ENCODE measurements at places on chromosomes 13 and 19.

DNA sequence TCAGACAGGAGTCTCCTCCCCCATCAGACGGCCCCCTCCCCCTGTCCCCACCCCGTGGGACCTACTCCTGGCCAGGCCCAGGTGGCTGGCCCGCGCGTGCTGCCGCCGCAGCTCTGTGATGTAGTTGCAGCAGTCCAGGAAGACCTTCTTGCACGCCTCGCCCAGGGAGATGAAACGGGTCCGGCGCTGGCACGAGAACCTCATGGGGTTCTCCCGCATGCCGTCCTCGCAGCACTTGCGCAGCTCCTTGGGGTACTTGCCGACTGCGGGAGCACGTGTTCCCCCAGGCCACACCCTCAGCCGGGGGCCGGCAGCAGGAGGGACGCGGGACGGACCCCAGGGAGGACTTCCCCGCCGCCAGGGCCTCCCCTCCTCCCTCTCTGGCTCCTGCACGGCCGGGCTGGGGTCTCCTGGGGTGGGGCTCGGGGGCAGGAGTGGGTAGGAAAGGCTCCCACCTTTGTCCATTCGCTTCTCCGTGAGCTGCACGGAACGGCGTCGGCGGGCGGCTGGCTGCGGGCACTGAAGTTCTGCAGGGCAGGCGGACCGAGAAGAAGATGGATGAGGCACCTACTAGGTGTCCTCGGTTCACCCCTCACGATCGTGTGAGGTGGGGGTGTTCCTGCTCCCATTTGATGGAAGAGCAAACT is 13.3 kb downstream of the C3 start:
- DNase-seq, result no peak

GRCh38 chr19:46717034-46717715 is at the start of gene PRKD2:
TSS of gene PRKD2 (minus strand) at chr19:46717114. CDS start at chr19:46716370, 744 bp downstream.
- DNase-seq, result no peak

DNA sequence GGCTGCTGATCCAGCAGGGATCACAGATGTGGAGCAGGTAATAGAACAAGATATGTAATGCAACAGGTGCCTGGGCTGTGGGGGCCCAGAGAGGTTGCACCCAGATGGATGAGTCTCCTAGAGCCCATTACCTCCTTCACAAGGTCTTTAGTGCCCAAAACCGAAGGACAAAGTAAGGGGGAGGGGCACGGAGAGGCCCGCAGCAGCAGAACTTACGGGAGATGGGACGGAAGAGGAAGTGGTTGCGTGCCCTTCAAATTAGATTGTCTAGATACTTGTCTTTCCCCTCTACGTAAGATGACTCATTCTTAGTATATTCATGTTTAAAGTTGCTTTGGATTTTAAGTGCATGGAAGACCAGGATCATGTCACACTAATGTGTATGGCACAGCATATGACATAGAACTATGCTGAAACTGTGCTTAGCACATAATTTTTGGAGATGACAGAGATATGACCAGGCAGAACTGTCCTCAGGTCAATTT is 5.7 kb upstream of the MRPS31 start:
- DNase-seq, result no peak

DNA sequence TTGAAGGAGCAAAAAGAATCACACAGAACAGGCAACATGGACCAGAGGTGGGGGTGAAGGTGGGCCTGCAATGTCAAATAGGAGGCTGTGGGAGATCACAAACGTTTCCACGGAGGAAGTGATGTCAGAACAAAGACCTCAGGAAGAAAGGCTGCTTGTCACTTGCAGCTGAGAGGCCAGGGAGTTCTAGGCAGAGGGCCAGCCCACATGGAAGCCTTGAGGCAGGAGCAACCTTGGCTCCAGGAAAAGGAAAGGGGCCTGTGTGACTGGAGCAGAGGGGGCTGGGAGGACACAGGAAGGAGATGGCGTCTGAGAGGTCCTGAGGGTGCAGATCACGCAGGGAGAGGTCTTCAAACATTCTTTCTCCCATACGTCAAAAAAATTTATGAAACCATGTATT is 16.3 kb downstream of the ZNF160 start:
- DNase-seq, result no peak

- no peak for DNase-seq
Measured at GRCh38 chr19:38836983-38837626, 5.5 kb upstream of the ECH1 start.

DNA sequence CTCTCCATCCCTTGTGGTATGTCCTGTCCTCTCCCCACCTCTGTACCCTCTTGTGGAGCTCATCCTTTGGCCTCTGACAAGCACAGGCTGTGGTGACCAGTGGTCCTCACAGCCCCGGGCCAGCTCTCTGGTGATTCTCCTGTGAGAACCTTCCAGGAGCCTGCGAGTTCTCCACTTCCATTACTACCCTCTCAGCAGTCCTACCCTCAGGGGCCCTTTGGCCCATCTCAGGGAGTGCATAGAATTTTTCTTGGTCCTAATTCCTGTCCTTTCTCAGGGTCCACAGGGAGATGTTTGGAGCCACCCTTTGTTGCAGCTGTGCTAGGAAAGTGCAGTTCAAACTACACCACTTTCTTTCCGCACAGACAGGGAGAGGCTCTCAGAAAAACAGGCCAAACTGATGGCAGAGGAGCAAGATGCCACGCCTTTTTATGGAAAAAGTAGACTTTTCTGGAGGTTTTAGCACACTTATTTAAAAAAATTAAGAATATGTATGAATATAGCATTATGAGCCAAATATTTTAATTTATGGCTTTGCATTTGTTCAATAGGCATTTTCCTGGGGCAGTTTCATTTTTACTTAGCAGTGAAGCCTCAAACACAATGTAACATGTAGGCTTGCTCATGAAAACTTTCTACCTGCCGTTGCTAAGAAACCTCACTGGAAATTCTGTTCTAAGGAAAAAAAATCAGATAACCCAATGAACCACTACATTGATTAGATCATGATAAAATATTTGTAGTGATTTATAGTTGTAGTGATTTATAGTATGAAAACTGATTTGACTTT is 92.0 kb downstream of the GPR12 start:
- no peak for DNase-seq

DNA sequence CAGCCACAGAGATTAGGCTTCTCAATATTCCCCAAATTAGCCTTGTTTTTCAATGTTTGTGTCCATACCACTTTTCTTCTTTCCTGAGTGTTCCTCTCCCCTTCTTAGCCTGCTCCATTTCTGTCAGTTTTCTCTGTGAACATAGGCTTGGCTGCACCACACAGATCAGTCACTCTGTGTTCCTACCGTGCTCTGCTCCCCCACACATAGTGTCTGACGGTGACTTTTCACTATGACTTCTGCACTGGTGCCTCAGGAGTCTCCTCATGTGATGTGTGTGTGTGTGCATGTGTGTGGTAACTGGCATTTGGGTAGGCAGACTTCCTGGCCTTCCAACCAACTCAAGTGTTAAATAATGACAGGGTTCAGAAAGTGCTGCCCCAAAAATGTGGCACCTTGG is 47.9 kb upstream of the MYCBP2 start:
- DNase-seq, result no peak

DNA sequence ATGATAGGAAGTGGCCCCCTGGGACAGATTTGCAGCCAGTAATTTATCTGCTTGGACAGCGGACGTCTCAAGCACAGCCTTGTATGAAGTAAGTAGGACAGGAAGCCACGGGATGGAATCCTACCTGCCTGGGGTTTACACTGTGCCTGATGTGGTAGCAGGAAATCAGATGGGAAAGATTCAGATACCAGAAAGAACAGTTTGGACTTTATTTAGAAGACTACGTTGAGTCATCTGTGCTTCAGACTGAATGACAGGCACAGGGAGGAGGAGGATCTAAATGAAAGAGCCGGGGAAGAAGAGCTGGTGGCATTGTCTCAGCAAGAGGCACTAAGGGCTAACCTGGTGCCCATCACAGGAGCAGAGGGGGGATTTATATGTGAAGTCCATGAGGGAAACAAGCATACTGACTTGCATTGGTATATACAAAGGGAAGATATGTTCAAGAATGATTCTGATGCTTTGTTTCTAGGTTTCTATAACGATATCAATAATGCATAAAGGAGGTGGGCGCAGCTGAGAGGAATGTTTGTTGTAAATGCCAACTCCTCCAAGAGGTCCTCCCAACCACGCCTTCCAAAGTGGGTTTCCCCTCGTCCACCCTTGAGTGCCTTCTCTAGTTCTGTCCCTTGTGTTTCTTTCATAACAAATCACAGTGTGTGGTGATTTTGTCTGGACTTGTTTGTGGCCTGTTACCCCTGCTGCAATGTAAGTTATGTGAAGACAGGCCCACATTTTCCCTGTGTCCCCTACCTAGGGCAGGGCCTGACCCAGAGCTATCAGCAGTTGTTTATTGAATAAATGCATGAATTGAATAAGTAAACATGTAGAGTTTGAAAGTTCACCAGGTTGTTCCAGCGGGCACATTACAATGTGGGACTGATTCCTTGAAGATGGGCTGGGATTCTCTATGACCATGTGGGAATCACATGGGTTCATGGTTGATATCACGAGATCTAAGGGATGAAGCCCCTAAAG is 328.4 kb downstream of the SLC7A1 start:
- DNase-seq, result no peak

GRCh38 chr13:34591900-34592529 is 350.1 kb upstream of the NBEA start:
- DNase-seq, result no peak

DNA sequence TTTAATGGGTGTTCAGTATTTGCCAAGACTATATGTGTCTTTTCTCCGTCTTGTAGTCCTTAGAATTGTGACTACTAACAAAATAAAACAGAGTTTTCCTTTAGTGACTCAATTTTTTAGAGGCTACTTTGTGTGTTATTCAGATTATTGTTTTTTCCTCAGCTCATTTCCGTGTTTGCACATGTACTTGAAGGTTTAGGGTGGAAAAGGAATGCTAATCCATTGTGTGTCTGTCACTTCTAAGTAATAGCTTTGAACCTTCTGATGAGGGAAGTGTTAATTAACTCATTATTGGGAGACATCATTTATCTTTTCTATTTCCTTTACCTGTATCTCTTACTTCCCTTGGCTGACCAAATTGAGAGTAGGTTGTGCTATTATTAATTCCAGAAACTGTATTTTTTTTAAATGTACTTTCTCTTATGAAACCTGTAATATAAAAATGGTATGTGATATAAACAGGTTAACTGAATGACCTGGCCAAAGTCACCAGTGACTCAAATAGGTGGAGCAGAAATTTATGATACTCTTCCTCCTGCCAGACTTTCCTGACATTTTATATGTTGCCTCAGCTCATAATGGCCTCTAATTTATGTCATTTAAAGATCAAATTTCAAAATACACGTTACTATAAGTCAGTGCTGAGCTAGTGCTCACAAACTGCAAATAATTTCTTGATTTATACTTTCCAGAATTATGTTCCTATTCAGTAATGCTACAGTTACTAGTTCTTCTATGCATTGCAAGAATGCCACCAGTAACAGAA is 88.8 kb downstream of the LMO7 start:
- no peak for DNase-seq

- DNase-seq, result no peak
Measured at GRCh38 chr19:10699650-10700335, 1.4 kb upstream of the QTRT1 start.

DNA sequence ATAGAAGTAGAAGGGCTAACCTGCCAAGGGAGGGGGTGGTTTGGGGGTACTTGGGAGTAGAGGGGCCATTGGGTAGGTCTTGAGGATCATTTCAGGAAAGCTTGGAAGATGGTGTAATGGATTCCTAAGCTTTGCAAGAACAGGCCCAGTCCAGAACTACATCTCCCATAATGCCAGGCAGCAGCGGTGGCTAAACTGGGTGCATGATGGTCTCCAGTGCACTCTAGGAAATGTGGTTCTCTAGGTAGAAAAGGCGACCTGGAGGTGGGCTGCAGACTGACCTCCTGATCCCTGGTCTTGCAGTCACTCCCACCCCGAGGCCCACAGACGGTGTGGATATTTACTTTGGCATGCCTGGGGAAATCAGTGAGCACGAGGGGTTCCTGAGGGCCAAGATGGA is 3.8 kb downstream of the APLP1 start:
- DNase-seq, result no peak

DNA sequence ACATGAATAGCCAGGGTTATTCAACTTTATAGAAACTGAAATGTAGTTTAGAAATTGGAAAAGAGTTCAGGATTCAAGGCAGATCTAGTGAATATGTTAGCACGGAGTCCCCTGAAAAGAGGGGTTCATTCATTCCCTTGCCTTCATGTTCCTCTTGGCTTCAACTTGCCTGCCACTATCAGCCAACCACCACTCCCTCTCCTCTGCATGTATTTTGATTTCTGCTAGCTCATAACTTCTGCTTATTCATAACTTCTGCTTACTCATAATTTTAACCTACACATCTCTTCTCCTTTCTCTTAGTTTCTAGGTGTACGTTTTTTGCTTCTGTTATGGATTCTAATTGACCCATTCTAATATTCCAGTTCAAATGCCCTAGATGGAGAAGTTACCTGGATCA is 5.5 kb upstream of the SERTM1 start:
- DNase-seq, result no peak

Measured in NCI-H187 treated with DMSO at 0.1 percent for 48 hours (cell line).